ENCODE measurements at places on chromosomes 12 and 14. TPM values are rescaled to one million over a fixed set of nuclear protein-coding genes. Genes with fewer than 3 reads are reported as not detected.

IPO4 gene
- 57.2 TPM for total RNA-seq

DNA sequence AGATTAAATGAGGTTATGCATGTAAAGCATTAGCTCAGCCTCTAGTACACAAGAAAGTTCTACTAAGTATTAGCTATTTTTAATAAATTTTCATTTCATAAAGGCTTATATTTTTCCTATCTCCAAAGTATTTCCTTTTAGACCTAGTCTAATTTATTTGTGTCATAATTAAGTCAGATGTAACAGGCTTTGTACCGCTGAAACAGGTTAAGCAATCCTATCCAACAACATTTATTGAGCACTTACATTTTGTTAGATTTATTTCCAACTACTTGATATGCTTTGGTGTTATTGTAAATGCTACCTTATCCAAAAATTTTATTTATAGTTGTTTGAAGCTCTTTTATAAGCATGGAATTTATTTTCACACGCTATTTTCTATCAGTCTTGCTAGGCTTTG, 1.8 kb upstream of the PARP2 start:
- no peak for DNase-seq

DNA sequence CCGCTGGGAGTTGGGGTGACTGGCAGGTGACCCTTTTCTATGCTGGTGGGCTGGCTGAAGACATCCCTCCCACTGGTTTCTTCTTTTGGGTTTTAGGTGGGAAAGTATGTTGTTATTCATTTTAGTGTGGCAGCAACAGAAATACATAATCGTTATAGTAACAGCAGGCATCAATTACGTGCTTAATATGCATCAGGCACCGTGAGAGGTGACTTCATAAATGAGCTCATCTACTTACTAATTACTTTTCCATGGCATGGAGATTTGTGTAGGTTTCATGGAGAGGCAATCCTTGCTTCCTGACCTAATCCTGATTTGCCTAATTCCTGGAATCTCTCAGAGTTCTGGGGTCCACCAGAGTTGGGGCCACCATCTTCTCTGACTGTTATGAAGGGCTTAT, 13.4 kb upstream of the CELA1 start:
- no peak for DNase-seq

GRCh38 chr14:21398901-21399300, 15.1 kb upstream of the SUPT16H start:
- DNase-seq = no peak

GRCh38 chr12:6303071-6303470, 7.4 kb upstream of the PLEKHG6 start:
- DNase-seq = no peak

DNA sequence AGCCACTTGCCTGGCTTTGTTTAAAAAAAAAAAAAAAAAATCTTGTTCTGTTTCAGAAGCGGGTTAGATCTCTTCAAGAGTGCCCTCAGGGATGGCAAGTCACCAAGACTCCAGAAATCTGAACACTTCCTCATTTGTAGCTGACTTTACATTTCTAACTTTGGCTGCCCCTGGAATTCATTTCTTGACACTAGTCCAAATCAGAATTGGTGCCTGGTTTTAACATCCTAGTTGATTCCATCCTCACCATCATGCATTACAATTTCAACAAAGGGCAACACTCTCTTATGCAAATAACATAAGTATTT, 295.5 kb downstream of the RMST start:
- DNase-seq = no peak

ISCA2 gene
- total RNA-seq = 10.4 TPM

GRCh38 chr14:91261115-91261514, 16.6 kb upstream of the GPR68 start:
- no peak for DNase-seq

DNA sequence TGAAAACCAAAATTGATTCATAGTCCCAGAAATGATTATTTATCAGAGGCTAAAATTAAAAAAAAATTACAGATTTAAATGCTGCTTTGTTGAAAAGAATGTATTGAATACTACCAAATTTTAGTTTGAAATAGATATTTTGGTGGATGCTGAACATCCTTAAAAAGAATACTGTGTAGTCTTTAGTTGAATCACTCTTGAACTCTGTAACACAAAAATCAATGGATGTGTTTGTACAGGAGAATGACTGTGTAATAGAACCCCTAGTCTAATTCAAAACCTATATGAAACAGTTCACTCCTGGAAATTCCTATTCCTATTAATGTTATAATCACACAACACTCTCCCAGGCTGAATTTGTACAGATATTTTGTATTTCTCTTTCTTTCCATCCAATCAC, 1.5 kb upstream of the TSPAN8 start:
- no peak for DNase-seq

GRCh38 chr12:94879542-94879941, 124.0 kb downstream of the NDUFA12 start:
- DNase-seq = no peak

- no peak for DNase-seq
These were observed 375.9 kb downstream of the GALC start for GRCh38 chr14:87617079-87617478.

DNA sequence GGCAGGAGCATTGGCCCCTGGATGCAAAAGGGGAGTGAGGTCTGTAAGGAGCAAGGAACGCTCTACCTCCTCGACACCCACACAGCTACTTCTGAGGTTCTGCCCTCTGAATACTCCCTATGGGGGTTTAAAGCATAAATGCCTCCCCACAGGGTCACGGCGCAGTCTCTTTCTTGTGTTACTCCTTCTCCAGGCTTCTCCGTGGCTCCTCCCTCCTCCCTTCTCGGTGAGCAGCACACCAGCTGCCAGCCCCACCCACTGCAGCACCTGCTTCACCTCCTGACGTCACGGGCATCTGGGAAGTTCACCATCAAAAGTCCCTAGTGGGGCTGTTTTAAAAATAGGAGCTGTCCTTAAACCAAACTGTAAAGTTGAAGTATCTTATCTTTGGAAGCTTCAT, 67.3 kb downstream of the SPTB start:
- peak; percentile 73 for DNase-seq

DNA sequence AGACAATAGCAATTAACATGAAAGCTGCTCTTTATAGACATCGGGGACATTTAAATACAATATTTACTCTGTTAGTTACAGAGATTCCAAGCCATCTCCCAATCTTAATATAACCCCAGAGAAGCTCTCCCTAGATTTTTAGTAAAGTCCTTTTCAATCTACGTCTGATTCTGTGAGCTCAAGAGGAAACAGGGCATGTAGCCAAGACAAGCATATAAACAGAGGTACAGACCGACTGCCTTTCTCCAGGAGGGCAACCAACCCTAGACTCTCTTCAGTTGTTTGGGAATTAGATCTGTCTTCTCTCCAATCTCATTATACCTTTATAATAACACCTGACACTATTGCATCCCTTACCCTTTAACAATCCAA, 57.4 kb downstream of the TMTC1 start:
- DNase-seq = no peak

DNA sequence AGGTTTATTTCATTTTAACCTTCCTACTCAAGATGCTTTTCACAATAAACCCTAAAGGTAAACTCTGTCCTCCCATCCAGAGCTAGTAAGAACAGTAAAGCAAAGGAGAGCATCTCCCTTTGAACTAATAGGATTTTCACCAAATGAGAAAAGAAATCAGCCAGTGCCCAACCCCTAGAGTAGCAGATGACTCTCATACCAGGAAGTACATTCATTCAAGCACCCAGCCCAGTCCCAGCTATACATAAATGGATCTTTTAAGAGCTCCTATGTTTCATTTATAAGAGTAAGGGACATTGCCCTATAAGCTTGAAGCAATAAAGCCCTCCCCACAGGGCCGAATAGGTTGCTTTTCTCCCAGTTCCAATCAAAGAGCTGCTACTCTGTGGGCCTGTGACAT, 7.6 kb downstream of the BAZ2A start:
- no peak for DNase-seq

GRCh38 chr12:87152841-87153528, 876.2 kb downstream of the C12orf50 start:
- no peak for DNase-seq

C12orf50 gene
- total RNA-seq = not detected

- no peak for DNase-seq
These were observed 38.0 kb upstream of the CCDC60 start for GRCh38 chr12:119296535-119296934.
